ENCODE measurements at places on chromosomes 12 and 14. TPM values are rescaled to one million over a fixed set of nuclear protein-coding genes. Genes with fewer than 3 reads are reported as not detected.

GRCh38 chr14:36773558-36773957 lies 111.9 kb downstream of the PAX9 start:
- no peak for DNase-seq

DNA sequence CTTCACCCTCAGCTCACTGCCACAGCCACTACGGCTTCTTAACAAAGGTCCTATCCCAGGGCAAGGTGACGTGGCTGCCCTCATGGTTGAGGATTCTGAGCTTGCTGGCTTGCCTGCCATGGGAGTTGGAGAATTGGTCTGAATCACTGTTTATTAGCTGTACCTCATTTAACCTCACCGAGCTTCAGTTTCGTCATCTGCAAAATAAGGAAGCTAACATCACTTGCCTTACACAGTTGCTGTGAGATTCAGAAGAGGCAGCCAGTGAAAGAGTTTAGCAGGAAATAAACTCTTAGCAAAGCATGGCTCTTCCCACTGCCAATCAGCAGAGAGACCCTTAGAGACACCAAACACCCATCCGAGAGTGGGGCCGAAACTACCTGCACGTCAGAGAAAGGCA lies 90.1 kb upstream of the KCNA1 start:
- no peak for DNase-seq

- DNase-seq: no peak
Observed at GRCh38 chr12:122094735-122095631, 16.4 kb downstream of the MLXIP start.

- DNase-seq: no peak
Observed at GRCh38 chr12:14157088-14157747, 175.8 kb upstream of the GRIN2B start.

- DNase-seq: no peak
Observed at GRCh38 chr12:34119366-34119765, 97.1 kb downstream of the ALG10 start.

- no peak for DNase-seq
Observed at GRCh38 chr12:69647178-69647577, 36.5 kb upstream of the LRRC10 start.

The ZDHHC22 gene
- total RNA-seq: not detected

The GSG1 gene
- not detected for total RNA-seq

Measured in Right ventricle myocardium superior (tissue), 1 donor.